ENCODE measurements at places on chromosomes 6 and 20. TPM values are rescaled to one million over a fixed set of nuclear protein-coding genes. Genes with fewer than 3 reads are reported as not detected.

The CEP162 gene
- total RNA-seq: 5.5 TPM

The SALL4 gene
- 0.11 TPM for total RNA-seq

The GHRH gene
- not detected for total RNA-seq

The PRIM2 gene
- total RNA-seq: 34.8 TPM

The SASH1 gene
- 0.72 TPM for total RNA-seq

The GCLC gene
- 33.3 TPM for total RNA-seq

The GCNT2 gene
- 1.4 TPM for total RNA-seq

The EYS gene
- not detected for total RNA-seq
